ENCODE measurements at places on chromosomes 7 and 10.

GRCh38 chr10:128804411-128804810 lies 662.6 kb upstream of the MGMT start:
- DNase-seq: no peak

- no peak for DNase-seq
These were observed 397.5 kb upstream of the GALNT17 start for GRCh38 chr7:70734411-70734810.

GRCh38 chr10:103985726-103986125 lies 18.8 kb downstream of the SLK start:
- no peak for DNase-seq

DNA sequence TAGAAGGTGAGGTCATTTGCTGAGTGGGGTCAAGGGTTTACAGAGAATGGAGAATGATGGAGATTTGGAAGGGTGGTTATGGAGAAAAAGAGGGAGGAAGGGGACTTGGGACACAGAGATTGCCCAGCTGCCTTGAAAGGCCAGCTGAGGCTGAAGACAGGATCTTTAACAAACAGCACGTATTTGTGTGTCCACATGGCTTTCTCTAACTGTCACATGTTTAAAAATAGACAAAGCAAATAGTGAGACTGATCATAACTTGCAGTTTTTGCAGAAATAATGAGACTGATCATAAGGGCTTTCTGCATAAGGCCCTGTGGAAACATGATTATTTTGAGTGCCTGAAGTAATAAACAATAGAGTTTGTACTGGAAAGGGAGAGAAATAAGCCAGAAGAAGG lies 212.7 kb downstream of the HDAC9 start:
- no peak for DNase-seq

- no peak for DNase-seq
These were observed 131.8 kb upstream of the CTTNBP2 start for GRCh38 chr7:118005026-118005425.

GRCh38 chr10:103648636-103649532 lies 155.4 kb downstream of the NEURL1 start:
- no peak for DNase-seq

GRCh38 chr7:143408686-143409561 lies at the start of gene EPHA1:
Gene EPHA1 (minus strand): TSS chr7:143408856. CDS start chr7:143408805, 51 bp downstream.
- DNase-seq: no peak

GRCh38 chr7:33760834-33761233 lies 144.5 kb upstream of the BMPER start:
- DNase-seq: no peak

GRCh38 chr10:6399231-6399741 lies 180.8 kb downstream of the PRKCQ start:
- DNase-seq: no peak

DNA sequence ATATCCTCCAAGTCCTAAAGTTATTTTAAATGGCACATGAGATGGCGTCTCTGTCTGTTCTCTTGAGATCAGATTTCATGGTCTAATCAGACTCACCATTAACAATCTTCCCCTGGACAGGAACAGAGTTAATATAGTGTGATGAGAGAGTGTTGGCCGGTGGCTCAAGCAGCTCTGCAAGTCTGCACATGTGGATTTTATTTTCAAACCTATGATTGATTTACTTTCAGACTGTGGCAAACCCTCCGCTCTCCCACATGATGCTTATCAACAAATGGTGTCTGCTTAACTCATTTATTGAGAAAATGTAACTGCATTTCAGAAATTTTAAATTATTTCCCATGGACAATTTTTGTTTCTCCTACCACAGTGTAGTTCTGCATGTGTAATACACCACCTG lies 46.5 kb upstream of the HGF start:
- no peak for DNase-seq

GRCh38 chr10:98536551-98536950 lies 89.8 kb upstream of the HPS1 start:
- DNase-seq: no peak

GRCh38 chr7:48811071-48811470 lies 113.3 kb upstream of the CDC14C start:
- DNase-seq: no peak

DNA sequence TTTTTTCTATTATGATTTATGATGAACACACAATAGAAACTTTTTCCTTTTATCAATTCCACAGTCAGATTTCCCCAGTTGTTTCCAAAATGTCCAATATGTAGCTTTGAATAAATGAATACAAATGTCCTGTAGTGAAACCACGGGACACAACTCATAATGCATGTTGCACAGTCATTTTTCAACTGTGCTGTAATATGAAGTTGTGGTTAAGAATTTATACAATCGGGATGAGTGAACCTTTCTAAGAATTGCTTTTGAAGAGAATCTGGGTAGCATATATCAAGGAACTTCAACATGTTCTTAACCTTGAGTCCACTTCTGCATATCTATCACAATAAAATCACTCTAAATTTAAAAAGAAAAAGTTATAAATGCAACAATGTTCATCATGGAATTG lies 14.6 kb upstream of the ST7 start:
- DNase-seq: no peak

GRCh38 chr10:6204063-6204340 lies 1.3 kb downstream of the PFKFB3 start:
- peak; percentile 59 for DNase-seq

DNA sequence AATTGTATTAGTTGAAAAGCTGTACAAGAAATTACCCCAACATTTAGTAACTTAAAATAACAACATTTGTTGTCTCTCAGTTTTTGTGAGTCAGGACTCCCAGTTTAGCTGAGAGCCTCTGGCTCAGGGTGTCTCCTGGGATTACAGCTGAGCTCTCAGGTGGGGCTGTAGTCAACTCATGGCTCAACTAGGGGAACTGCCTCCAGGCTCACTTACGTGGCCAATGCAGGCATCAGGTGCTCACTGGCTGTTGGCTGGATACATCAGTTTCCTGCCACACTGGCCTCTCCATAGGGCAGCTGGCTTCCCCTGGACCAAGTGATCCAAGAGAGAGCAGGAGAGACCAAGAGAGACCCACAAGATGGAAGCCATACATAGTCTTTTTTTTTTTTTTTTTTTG lies 17.5 kb downstream of the CCNY start:
- DNase-seq: no peak

DNA sequence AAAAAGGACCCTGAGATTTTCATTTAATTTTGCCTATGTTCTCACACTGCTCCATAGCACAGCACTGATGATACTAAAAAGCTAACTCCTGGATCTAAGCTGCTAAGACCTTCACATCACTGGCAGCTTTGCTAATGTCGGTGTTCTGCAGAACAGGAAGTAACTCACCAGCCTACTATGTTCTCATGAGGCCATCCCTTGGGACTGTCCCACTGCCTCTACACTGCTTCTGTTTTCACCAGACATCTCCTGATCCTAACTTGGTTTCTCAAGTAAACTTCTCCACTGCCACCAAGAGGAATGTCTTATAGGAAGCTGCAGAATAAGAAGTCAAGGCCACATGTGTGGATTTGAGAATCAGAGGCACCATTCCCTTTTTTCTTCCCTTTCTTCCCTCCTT lies 15.1 kb downstream of the HTR7 start:
- no peak for DNase-seq

DNA sequence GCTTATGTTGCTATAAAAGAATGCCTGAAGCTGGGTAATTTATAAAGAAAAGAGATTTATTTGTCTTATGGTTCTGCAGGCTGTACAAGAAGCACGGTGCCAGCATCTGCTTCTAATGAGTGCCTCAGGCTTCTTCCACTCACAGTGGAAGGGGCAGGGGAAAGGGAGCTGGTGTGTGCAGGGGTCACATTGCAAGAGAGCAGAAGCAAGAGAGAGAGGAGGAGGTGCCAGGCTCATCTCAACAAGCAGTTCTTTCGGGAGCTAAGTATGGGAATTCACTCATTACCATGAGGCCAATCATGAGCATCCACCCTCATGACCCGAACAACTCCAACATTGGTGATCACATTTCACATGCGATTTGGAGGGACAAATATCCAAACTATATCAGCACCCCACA lies 17.2 kb upstream of the SLK start:
- DNase-seq: no peak

GRCh38 chr10:44008270-44008916 lies 359.7 kb upstream of the ZNF32 start:
- no peak for DNase-seq

GRCh38 chr7:151853896-151854719 lies 22.8 kb downstream of the PRKAG2 start:
- no peak for DNase-seq

GRCh38 chr7:91633013-91633441 lies 247.5 kb downstream of the MTERF1 start:
- no peak for DNase-seq

DNA sequence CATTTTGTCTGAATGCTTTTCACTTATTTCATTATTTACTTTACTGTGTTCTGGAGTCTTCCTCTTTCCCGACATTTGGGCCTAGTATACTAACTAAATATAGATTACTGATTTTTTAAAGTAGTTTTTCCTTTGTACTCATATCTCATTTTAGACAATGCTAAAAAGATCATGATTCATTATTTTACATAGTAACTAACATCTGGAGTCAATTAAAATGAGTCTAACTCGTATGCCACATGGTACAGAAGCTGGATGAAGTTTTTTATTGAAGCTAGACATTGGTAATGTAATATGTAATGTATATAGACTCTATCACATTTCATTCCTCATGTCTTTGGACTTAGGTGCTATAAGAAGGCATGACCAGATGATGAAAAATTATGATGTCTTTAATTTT lies 156.3 kb upstream of the HGF start:
- DNase-seq: no peak

DNA sequence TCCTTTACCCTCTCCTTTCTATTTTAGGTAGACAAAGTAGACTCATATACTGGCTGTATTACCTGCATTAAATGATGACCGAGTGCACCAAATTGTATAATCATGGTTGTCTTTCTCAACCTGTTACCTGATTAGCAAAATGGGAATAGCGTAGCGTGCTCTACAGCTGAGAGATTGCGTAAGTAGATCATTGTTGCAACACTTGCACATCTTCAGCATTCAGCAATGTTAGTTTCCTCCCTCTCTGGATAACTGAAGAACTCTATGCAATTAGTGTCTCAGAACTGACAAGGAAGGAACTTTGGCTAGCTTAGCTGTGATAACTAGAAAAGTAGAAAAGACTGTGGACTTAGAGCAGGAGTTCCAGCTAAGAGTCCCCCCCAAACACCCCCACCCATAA lies 787.4 kb downstream of the PHTF2 start:
- DNase-seq: no peak

- no peak for DNase-seq
These were observed 55.5 kb downstream of the ZNF277 start for GRCh38 chr7:112262036-112262435.

DNA sequence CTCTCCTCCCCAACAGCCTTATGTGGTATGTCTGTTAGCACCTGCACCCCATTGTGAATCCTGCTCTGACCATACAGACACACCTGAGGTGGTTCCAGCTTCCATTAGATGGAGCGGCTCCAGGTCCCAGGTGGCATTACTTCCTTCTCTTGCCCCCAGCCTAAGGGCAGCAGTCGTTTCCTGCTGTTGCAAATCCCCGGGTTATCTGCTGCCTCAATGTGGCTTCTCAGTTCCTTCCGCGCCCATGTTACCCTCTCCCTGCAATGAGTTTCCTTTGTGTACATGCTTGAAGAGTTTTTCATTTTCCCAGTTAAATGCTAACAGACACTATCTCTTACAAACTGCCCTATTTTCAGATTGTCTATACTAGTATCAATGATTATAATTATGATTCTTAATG lies 62.8 kb upstream of the PRKCQ start:
- no peak for DNase-seq

GRCh38 chr10:67819768-67820204 lies 18.2 kb downstream of the DNAJC12 start:
- DNase-seq: no peak

- no peak for DNase-seq
These were observed 163.2 kb upstream of the PRR15 start for GRCh38 chr7:29400437-29400836.

DNA sequence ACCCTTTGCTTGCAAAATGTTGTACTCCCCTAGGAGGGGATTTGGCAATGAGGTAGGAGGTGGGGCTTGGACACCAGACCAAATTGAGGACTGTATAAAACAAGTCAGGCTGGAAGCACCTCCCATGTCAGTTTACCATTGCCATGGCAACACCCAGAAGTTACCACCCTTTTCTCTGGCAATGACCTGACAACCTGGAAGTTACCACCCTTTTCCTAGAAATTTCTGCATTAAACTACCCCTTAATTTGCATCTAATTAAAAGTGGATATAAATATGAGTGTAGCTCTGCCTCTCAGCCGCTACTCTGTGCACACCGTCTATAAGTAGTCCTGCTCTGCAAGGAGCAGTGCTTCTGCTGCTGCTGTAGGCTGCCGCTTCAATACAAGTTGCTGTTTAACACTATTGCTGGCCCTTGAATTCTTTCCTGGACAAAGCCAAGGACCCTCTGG lies 7.8 kb upstream of the BLNK start:
- no peak for DNase-seq

DNA sequence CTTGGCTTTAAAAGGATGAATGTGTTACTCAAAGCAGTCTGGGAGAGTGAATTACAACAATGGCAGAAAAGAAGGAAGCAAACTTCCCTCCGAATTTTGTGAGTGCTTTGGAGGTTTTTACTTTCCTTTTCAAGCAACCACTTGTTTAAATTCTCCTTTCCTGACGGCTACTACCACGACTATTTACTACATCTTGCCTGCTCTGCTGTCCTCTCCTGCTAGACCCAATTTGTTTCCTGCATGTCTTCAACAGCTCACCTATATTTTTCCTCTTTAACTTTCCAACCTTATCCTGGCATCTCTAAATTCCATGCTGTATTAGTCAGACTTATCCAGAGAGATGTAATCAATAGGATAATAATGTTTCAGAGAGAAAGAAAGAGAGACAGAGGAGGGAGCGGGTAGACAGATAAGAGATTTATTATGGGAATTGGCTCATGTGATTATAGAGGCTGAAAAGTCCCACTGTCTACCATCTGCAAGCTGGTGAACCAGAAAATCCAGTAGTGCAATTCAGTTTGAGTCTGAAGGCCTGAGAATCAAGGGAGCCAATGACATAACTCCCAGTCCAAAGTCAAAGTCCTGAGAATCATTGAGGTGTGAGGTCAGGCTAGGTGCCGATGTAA lies 42.8 kb upstream of the SLC13A1 start:
- DNase-seq: no peak

GRCh38 chr7:28199021-28199510 lies 18.5 kb upstream of the JAZF1 start:
- no peak for DNase-seq

DNA sequence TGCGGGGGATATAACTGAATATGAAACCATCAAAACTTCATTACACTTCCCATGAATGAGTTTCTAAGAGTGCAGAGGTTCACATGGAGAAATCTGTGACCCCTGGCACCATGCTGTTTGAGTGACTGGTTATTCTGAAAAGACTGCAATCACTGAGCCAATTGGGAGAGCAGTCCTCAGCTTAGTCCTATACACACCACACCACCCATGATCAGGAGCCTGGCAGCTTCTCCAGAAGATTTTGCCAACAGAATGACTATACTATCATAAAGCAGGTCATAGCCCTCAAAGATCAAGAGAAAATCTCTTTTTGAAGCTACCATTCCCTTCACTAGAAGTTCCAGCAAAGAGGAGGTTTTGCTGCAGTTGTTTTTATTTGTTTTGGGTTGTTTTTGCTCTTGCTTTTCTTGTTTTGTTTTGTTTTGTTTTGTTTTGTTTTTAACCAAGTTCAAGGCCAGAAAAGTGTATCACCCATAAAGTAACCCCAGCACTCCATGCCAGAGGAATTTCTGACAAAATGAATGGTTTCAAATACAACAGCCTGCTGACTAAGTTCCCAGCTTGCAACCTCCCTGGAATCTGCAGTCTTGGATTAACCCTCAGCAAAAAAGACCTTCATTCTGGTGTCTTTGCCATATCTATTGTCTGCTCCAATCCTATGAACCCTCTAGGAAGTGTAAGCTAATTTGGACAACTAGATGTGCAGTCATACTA lies 19.7 kb upstream of the HGF start:
- DNase-seq: no peak
